ENCODE measurements at places on chromosomes 2 and 18. TPM values are rescaled to one million over a fixed set of nuclear protein-coding genes. Genes with fewer than 3 reads are reported as not detected.

The TAF4B gene
- 4.3 TPM for polyA plus RNA-seq

The SERPINB5 gene
- polyA plus RNA-seq, result not detected

The ASXL2 gene
- polyA plus RNA-seq, result 10.9 TPM

The MALL gene
- 0.38 TPM for polyA plus RNA-seq

The CROCC2 gene
- not detected for polyA plus RNA-seq

The TRABD2A gene
- 36.6 TPM for polyA plus RNA-seq

The SOWAHC gene
- 0.40 TPM for polyA plus RNA-seq

DNA sequence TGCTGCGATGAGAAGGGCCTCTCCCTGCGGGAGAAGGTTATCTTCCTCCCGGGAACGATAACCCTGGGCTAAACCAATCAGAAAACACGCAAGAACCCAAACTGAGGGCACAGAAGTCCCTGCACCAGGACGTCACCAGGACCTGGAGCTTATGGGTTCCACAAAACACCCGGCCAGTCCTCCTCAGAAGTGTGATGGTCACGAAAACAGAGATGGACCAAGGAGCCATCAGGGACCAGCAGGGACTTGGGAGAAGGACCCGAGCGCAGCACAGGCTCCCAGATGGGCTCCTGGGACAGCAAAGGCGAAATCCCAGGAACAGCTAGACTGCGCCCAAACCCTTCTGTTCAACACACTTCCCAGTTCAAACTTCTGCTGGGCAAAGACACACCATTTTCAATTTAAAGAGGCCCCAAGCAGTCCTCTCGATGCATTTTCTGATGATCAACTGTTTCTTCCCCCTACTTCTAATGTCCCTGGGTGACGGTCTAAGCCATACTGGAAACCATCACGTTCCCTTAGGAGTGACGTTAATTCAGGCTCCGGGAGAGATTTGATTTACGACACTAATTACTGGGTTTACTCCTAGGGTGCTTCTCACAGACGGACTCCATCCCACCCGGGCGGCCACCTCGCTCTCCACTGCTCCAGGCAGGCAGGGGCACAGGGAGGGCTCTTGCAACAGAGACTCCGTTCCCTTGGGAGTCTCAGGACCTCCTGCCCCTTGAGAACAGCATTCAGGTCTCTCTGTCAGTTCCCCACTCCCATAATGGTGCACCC lies 29.2 kb downstream of the ZNF516 start:
- no peaks in the 10 kb centered on the region for H3K27me3 ChIP-seq
- no peaks in the 10 kb centered on the region for H3K36me3 ChIP-seq
- peaks cover 17% of the 10 kb centered on the region for H3K4me1 ChIP-seq
- no peak overlapping the region for H3K27ac ChIP-seq
- no peak overlapping the region for H3K4me3 ChIP-seq
- DNase-seq, result no peak

DNA sequence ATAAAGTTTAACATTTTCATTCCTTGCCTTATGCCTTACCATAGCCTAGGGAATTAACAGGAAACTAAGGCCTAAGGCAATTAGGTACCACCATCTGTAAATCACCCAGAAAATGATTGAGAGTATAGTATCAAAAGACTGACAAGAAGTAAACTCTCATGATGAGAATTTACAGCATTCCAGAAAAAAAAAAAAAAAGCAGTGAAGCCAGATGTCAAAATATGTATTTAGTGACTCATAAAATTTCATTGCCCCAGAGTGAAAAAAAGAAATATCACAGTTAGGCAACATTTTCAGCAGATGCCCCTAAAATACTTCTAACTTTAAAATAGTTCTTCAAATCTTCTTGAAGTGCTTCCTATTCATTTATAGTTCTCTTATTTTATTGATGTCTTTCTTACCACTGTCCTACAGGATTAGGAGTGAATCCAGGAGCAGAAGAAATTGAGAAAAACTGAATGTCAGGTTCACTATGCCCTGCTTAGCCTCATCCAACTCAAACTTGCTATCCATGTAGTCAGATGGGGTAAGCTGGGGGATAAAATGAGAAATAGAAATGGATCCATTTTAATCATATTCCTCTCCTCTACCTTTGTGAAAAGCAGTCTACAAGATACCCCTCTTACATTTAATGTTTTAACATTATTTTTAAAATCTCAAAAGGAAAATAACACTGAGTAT lies 57.3 kb upstream of the TANK start:
- no peaks in the 10 kb centered on the region for H3K4me1 ChIP-seq
- H3K4me3 ChIP-seq, result no peak overlapping the region
- no peaks in the 10 kb centered on the region for H3K27me3 ChIP-seq
- H3K36me3 ChIP-seq, result no peaks in the 10 kb centered on the region
- DNase-seq, result no peak

DNA sequence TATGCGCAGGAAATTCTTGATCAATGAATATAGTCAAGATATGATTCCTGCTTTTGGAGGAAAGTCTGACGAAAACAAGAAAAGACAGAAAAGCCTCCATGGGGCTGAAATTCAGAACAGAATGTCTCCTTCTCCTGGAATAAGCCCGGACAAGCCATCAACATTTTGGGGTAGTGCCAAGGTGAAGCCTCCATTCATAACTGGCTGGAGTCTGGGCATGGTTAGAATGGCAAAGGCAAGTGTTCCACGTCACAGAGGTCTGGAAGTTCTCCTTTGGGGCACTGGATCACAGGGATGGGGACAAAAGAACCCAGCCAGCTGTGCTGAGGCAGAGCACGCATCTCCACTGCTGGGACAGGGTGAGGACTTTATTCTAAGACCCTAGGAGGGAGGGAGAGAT lies 505.7 kb downstream of the CMPK2 start:
- no peak for DNase-seq
- no peaks in the 10 kb centered on the region for H3K27me3 ChIP-seq
- H3K36me3 ChIP-seq, result no peaks in the 10 kb centered on the region
- no peaks in the 10 kb centered on the region for H3K4me1 ChIP-seq

DNA sequence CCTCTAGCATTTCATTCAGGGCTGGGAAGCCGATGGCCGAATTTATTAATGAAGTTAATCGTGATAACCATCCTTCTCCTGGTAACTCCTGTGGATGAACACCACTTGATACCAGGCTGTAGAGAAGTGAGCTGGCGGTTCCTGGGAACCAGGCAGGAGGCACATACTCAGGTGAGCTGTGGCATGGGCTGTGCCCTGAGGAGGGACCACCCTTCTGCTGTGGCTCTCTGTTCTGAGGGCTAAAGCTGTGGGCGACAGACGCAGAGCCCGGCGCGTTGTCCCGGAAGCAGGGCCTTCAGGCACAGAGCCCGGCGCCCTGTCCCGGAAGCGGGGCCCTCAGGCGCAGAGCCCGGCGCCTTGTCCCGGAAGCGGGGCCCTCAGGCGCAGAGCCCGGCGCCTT lies 462.3 kb upstream of the SALL3 start:
- no peak overlapping the region for H3K27ac ChIP-seq
- H3K27me3 ChIP-seq, result no peaks in the 10 kb centered on the region
- no peaks in the 10 kb centered on the region for H3K36me3 ChIP-seq
- no peak overlapping the region for H3K4me3 ChIP-seq

- no peak for DNase-seq
- no peaks in the 10 kb centered on the region for H3K27me3 ChIP-seq
- H3K4me1 ChIP-seq, result no peaks in the 10 kb centered on the region
- H3K27ac ChIP-seq, result no peak overlapping the region
- no peak overlapping the region for H3K4me3 ChIP-seq
These were observed 331.3 kb downstream of the KIAA1328 start for GRCh38 chr18:37160038-37160820.

DNA sequence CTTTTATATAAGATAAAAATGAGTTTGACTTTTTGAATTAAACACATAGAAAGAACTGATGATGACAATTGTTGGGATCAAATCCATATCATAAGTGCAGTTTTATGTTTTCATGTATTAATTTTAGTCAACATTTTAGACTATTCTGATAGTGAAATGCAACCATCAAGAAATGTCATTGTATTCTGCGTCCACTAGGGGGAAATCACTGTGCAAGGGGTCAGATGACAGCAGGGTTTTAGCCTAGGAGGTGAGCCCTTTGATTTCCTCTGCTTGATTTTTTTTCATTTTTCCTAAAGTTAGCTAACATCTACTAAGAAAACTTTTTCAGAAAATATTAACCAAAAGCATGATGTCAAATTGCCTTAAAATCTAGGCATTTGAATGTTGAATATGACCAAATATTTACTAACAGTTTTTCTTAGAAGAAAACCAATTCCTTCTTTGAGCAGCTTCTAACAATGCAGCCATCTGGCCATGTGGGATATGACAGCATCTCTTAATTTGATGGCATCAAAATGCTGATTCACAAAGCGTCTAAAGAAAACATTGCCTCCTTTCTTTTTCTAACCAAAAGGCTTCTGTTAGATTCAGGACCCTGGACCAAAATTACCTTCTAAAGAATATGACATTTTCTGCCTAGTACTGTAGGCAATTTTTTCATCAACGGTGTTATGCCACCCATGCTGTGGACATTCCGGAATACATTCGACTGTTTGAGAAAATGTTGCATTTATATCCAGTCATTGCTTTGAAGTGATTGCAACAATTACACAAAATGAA lies 141.5 kb downstream of the SPHKAP start:
- H3K27me3 ChIP-seq, result no peaks in the 10 kb centered on the region
- no peak overlapping the region for H3K4me3 ChIP-seq
- H3K4me1 ChIP-seq, result no peaks in the 10 kb centered on the region
- DNase-seq, result no peak
- no peaks in the 10 kb centered on the region for H3K36me3 ChIP-seq

- H3K36me3 ChIP-seq, result no peaks in the 10 kb centered on the region
- H3K27me3 ChIP-seq, result no peaks in the 10 kb centered on the region
- H3K4me3 ChIP-seq, result no peak overlapping the region
- no peak for DNase-seq
- no peak overlapping the region for H3K27ac ChIP-seq
These were observed 262.0 kb downstream of the MEIS1 start for GRCh38 chr2:66696886-66697285.

DNA sequence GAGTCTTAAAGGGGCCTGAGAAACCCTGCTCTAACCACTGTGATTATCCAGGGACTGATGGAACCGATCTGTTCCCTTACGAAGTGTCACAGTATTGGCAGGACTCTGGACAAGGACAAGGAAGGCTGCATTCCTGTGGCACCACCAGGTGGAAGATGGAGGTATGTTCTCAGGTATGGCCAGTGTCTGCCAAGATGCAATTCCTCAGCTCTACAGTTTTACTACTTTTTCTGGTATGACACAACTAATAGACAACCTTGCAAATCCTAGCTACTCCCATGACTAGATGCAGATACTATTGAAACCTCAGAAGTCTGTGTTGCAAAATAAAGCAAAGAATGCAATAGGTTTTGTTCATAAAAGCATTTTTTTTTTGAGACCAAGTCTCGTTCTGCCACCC lies 14.6 kb downstream of the RAB31 start:
- H3K4me3 ChIP-seq, result no peak overlapping the region
- no peak for DNase-seq
- no peaks in the 10 kb centered on the region for H3K36me3 ChIP-seq
- H3K27ac ChIP-seq, result no peak overlapping the region
- H3K4me1 ChIP-seq, result no peaks in the 10 kb centered on the region

DNA sequence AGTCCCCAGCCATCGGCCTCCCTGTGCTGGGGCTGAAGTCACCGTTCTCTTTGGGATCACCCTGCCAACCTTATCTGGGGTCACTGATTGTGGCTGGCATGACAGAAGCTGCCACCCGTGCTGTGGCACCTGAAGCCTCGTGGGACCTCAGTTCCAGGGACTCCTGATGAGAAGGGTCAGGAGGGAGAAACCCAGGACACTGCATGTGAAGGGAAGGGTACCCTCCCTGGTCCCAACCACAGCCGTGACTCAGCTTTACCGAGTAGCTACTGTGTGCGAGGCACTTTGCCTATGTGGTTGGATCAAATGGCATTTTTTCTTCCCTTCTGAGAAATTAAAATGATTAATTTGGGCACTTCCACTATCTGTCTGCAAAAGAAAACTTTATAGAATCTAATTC lies 64.4 kb downstream of the SP110 start:
- no peaks in the 10 kb centered on the region for H3K4me1 ChIP-seq
- no peak for DNase-seq
- no peak overlapping the region for H3K4me3 ChIP-seq
- H3K27ac ChIP-seq, result no peak overlapping the region
- H3K36me3 ChIP-seq, result no peaks in the 10 kb centered on the region

DNA sequence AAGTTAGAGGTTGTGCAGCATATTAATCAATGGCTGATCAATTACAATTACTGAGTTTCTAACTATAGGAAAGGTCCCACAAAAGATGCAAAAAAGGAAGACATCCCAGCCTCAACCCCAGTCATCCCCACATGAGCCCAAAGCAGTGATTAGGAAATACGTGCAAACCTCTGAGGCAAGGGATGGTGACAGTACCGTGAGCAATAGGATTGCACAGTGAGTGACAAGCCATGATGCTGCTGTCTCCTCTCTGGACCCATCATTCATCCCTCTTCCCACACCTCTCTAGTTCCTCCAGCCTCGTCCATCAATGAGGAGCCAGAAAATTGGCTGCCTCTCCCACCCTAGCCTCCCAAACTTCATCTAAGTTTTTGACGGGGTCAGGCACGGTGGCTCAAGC lies 4.0 kb upstream of the SLC11A1 start:
- no peak for DNase-seq
- no peaks in the 10 kb centered on the region for H3K36me3 ChIP-seq

- H3K27me3 ChIP-seq, result no peaks in the 10 kb centered on the region
- peak overlapping the region; percentile 60 for H3K27ac ChIP-seq
- no peak for DNase-seq
- H3K36me3 ChIP-seq, result no peaks in the 10 kb centered on the region
- H3K4me1 ChIP-seq, result peaks cover 20% of the 10 kb centered on the region
- peak overlapping the region; percentile 60 for H3K4me3 ChIP-seq
These were observed 587 bp downstream of the SUMO1 start for GRCh38 chr2:202237787-202238233.

- no peaks in the 10 kb centered on the region for H3K27me3 ChIP-seq
- H3K27ac ChIP-seq, result no peak overlapping the region
- H3K4me3 ChIP-seq, result no peak overlapping the region
- no peaks in the 10 kb centered on the region for H3K36me3 ChIP-seq
These were observed 51.8 kb downstream of the PMS1 start for GRCh38 chr2:189835855-189836558.

DNA sequence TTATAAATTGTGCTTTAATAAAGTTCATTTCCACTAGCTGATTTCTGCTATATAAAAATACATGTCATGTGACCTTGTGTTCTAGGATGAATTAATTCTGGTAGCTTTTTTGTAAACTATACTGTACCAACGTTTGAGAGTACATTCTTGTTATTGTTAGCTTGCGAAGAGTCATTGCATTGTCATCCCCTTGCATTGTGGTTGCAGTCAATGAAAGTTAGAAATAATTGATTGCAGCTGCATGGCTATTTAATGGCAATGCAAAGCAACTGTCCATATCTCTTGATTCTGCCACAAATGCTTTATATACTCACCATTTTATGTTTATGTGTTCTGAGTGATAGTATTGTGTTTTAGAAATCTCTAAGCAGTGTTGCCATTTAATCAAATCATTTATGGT lies 91.6 kb downstream of the ZNF407 start:
- no peaks in the 10 kb centered on the region for H3K27me3 ChIP-seq
- DNase-seq, result no peak
- H3K27ac ChIP-seq, result no peak overlapping the region

- H3K4me1 ChIP-seq, result peaks cover 5% of the 10 kb centered on the region
- DNase-seq, result no peak
- H3K27ac ChIP-seq, result no peak overlapping the region
- H3K27me3 ChIP-seq, result no peaks in the 10 kb centered on the region
- H3K36me3 ChIP-seq, result no peaks in the 10 kb centered on the region
These were observed 6.6 kb downstream of the NT5DC4 start for GRCh38 chr2:112727276-112728028.

All from CD8-positive, alpha-beta memory T cell (primary cell).